ENCODE measurements at places on chromosomes 12 and 14.

DNA sequence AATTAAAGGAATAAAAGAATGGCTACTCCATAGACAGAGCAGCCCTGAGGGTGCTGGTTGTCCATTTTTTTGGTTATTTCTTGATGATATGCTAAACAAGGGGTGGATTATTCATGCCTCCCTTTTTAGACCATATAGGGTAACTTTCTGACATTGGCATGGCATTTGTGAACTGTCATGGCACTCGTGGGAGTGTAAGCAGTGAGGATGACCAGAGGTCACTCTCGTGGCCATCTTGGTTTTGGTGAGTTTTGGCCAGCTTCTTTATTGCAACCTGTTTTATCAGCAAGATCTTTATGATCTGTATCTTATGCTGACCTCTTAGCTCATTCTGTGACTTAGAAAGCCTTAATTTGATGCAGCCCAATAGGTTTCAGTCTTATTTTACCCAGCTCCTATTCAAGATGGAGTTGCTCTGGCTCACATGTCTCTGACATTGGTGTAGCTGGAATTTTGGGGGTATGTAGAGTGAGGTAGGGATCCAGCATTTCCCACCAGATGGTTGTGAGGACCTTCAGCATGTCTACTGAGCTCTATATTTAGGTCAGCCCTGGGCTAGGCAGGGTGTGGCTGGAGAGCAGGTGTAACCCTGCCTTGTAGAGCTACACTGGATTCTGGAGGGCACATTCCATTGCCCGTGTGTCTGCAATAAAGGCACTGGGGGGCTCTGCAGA lies 103.5 kb upstream of the SLC38A2 start:
- no peak for DNase-seq

- no peak for DNase-seq
These were observed 11.3 kb downstream of the RAB15 start for GRCh38 chr14:64960762-64961276.

GRCh38 chr14:70093156-70093555 lies 95.6 kb downstream of the SLC8A3 start:
- no peak for DNase-seq

DNA sequence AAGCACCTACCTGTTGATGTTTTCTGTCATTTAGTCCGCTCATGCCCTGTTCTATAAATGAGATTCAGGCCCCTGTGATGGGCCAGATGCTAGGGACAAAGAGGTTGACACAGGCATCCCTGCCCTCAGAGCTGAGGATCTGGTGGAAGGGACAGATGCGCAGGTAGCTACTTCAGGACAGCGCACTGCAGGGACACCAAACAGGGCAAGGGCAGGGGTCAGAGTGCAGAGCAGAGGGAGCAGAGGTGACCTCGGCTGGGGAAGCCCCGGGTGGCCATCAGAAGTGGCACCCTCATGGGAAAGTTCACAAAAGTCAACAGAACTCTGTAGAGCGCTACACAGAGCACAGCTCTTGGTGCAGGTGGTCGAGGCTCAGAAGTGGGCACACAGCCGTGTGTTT lies 5.6 kb upstream of the PNMA1 start:
- no peak for DNase-seq

DNA sequence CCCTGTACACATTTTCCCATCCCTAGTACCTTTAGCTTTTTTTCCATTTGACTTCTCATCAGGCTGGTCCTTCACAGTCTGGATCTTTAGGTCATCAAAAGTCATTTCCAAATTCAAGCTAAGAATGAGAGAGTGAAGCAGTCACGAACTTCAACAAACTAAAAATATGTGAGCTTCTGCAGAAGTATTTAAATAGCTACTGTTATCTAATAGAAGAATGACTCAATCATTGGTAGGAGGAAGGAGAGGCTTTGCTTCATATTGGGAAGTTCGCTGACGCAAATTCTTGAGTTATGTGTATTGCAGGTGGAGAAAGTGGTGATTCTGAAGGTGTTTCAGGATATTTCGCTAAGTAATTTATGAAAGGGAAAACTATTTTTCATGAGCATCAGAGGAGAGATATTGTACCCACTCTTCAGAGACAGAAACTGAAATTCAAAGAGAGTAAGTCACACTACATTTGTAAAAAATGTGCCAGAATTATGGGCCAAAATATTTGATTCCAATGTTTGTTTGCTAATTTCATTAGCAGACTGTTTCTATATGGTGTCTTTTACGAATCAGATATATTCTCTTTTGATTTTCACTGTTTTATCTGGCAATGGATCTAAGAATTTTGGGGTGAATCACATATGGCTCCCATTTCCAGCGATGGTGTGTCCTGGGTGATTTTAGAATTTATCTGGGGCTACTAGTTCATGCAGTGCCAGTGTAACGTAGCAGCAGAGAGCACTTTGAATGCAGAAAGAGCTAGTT lies at the start of gene OLR1:
Gene OLR1, minus strand, starts transcription at position 160 of the 756 bp plus-strand sequence. Its CDS starts 55 bp downstream, at position 105.
- no peak for DNase-seq

- peak; percentile 1 for DNase-seq
These were observed 48.7 kb downstream of the MIPOL1 start for GRCh38 chr14:37246427-37246829.

Data from amygdala (tissue), 56 donors.